ENCODE measurements at places on chromosomes 11 and 22.

GRCh38 chr11:7520011-7520942, 6.5 kb downstream of the PPFIBP2 start:
- DNase-seq, result no peak

DNA sequence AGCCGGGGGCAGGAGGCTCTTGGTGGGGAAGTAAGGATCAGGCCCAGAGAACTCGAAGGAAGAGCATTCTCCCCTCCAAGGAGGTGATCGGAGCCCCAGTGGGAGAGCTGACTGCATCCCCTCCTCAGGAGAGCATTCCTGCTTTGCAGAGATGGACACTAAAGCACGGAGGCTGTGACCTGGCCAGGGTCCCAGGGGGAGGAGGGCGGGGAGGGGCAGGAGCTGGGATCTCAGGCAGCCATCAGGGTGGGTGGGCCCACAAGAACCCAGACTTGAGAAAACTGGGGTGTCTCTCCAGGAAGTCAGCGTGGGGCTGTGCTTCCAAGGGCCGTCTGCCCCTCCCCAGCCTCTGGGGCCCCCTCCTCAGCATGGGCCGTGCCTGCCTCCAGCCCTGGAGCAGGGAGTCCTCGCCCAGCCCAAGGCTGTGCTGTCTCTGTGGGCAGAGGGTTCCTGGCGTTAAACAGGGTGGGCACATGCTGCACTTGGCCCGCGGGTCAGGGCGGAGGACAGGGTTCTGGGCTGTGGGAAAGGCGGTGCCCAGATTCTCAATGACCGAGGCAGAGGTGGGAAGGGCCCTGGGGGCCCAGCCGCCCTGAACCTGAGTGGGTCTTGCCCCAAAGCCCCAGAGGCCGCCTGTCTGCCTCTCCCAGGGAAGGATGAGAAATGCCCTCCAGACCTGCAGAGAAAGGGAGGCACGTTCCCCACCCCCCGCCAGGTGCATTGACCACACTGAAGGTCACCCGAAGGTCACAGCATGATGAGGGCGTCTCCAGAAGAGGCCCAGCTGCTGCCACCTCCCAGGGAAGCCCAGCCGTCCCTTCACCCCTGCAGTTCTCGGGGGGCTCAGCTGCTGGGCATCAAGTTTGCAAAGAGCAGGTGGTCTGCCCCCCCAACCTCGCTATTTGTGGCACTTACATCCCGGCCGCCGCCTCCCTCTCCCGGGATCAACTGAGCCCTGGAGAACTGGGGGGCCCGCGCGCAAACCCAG, 643 bp downstream of the CEND1 start:
- DNase-seq, result no peak

- DNase-seq, result no peak
Measured at GRCh38 chr11:32006799-32007388, 84.0 kb upstream of the RCN1 start.

- no peak for DNase-seq
Measured at GRCh38 chr11:15123849-15124248, 9.1 kb downstream of the INSC start.

DNA sequence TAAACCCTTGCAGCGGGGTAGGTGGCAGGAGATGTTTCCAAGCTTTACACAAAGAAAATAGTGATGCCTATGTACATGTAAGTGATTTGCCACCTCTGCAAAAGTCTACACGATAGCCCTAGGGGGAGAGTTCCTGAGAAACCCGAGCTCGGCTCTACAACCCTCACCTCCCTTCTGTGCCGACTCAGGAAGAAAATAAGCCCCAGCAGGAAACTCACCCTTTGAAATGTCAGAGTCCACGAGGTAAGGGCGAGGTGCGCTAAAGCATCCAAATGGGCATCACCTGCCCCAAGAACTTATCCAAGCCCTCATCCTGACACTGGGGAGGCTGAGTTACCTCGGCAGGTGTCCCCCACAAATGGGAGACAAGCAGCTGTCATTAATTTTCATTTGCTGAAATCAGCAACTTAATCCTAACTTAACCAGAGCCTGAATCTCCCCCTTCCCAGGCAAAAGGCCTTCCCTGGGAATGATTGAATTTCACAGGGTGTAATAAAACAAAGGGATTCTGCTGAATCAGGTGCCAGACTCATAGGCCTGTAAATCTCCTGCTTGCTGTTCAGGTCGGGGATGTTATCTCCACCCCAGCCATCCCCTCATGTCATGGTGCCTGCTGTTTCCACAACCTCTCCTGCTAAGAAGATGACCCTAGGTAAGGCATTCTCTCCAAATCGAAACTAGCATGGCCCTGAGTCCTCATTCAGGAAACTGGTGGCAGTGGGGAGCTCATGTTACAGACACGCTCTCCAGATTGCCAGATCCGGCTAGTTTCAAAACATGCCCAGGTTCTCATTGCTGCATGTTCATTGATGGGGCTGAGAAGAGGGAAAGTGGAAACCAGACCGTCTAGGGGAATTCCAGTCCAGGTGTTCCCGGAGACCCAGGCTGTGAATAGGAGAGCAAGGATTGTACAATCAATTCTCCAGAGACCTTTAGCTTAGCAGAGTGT, 105.3 kb upstream of the KIRREL3 start:
- DNase-seq, result no peak
